ENCODE measurements at places on chromosomes 2 and 18. TPM values are rescaled to one million over a fixed set of nuclear protein-coding genes. Genes with fewer than 3 reads are reported as not detected.
A peak's percentile ranks its signal among the peaks of the same experiment; 100 is the strongest.

Gene PPP1R1C
- total RNA-seq, result 9.8 TPM

Gene CRACDL
- total RNA-seq, result 1.9 TPM

DNA sequence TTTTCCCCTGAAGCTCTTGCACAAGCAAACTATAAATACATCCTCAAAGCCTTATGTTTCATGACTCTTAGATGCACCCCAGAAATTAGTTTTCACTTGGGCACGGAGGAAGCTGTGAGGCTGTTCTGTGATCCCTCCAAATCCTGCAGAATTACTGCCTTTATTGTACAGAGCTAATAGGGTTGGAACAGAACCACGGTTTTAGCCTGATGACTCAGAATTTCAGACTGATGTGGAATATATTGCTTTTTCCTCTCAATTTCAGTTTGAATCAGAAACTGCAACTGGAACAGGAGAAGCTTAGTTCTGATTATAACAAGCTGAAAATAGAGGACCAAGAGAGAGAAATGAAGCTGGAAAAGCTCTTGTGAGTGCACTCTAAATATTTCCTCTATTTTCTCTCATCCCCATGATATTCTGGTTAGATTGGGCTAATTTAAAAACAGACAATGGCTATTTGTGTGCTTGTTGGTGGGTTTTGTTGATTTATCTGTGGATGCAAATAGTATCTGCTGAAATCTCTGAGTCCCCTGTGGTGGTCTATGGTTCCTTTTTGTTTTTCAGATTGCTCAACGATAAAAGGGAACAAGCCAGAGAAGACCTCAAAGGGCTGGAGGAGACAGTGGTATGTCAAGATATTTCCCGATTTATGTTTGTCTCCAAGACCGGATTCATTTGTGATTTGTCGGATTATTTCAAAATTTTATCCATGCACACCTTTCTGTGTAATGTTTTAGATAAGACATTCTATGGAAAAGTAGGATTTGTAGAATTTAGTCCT lies 38.2 kb upstream of the LYPD6B start:
- no peak for DNase-seq
- no peak overlapping the region for H3K27ac ChIP-seq
- no peaks in the 10 kb centered on the region for H3K27me3 ChIP-seq
- H3K36me3 ChIP-seq, result peaks cover 32% of the 10 kb centered on the region
- H3K4me1 ChIP-seq, result peaks cover 27% of the 10 kb centered on the region

DNA sequence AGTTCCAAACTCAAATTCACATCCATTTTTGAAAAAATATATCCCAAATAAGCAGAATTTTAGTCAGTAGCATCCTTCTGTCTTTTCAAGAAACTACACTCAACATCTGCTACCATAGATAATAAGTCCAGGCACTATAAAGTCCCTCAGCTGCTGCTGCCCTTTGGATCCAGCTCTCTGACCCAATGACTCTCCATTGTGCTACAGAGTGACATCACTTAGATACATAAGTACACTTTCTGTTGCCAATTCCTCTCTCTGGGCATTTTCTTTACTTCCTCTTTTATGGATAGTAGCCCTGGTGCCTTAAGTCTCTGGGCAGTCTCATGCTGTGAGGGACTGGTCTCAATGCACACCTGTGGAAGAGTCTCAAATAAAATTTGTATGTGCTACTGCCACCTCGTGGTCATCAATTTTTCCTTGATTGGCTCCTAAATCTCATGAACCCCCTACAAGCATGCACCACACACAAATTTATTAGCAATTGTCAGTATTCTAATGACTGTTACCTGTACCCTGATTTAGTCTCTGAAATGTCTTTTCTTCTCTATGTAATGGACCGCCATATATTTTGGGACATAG lies 219.2 kb downstream of the LRP1B start:
- no peaks in the 10 kb centered on the region for H3K4me1 ChIP-seq
- H3K27me3 ChIP-seq, result no peaks in the 10 kb centered on the region
- H3K4me3 ChIP-seq, result no peak overlapping the region
- no peak overlapping the region for H3K27ac ChIP-seq

DNA sequence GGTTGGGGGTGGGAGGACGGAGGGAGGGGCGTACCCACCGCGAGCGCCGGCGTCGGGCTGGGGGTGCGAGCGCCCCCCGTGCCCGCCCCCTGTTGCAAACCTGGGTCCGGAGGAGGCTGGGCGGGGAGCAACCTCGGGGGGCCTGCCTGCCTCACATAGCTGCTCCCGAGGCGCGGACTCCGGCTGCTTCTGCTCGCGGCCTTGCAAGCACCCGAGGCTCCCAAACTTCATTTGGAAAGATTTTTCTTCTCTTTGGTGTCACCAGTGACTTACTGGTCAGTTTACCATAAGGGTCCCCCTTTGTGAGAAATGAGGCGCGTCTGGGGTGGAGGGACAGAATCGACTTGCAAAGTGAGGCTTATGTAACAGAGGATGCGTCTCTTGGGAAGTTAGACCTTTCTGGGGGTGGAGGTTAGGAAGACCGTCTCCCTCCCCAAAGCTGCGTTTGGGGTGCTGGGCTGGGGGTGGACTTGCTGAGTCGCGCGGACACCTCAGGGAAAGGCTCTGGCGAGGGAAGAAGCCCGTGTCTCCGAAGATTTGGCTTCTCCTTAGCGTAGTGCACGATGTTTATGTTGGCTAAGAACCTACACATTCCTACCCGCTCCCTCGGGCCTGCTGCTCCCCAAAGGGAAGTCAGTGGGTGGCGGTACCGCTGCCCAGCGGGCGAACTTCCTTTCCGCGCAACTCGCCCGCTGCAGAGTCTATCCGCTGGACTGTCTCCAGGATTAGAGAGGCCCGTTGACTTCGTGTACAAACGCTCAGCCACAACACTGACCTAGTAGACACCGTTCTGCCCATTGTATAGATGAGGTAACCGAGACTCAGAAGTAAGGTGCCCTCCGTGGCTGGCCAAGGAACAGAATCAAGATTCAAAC lies 559 bp downstream of the TMEM37 start:
- peak overlapping the region; percentile 36 for H3K4me3 ChIP-seq
- peaks cover 22% of the 10 kb centered on the region for H3K4me1 ChIP-seq
- no peaks in the 10 kb centered on the region for H3K36me3 ChIP-seq
- H3K27me3 ChIP-seq, result peaks cover 26% of the 10 kb centered on the region
- DNase-seq, result no peak

GRCh38 chr18:48138660-48139430 lies 208.4 kb upstream of the SMAD2 start:
- H3K27me3 ChIP-seq, result peaks cover 18% of the 10 kb centered on the region
- no peaks in the 10 kb centered on the region for H3K36me3 ChIP-seq
- DNase-seq, result no peak
- H3K27ac ChIP-seq, result no peak overlapping the region

- no peak for DNase-seq
- peaks cover 17% of the 10 kb centered on the region for H3K36me3 ChIP-seq
- no peak overlapping the region for H3K27ac ChIP-seq
These were observed 21.2 kb upstream of the TET3 start for GRCh38 chr2:73963385-73964120.

DNA sequence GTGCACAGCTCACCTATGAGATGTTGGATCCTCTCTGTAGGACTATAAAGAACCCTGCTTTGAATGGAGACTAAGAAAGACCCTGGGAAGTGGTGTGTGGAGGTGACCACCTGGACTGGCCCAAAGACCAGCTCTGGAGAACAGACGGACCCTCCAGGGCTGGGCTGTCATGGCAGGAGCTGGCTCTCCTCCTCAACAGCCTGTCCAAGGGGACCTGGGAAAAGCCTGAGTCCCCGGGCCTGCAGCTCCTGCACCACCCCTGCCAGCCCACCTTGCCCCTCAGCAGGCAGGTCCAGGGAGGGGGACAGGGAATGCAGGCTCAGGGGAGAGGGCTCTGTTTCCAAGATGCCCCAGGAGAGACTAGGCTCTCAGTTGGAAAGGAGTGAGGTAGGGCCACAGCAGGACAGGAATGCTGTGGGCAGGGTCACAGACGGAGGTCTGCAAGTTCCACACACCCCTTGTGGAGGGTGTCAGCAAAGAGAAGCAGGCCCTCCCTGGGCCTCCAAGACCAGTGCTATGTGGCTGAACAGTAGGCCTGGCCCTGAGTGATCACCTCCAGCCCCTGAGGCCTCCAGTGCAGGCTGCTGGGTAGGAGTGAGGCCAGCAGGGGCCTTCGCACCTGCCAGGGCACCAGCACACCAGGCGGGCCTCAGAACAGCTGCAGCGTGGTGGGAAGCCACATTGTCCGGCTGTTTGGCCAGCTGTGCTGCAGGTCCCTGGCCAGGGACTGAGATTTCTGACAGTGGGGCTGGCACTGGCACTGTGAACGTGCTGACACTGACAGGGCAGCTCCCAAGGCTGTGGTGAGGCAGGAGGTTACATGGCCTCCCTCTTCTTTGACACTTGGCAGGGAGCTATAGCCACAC lies 86.4 kb upstream of the OTOS start:
- H3K27me3 ChIP-seq, result no peaks in the 10 kb centered on the region
- H3K36me3 ChIP-seq, result no peaks in the 10 kb centered on the region
- H3K4me3 ChIP-seq, result no peak overlapping the region
- no peak overlapping the region for H3K27ac ChIP-seq
- H3K4me1 ChIP-seq, result peaks cover 19% of the 10 kb centered on the region

DNA sequence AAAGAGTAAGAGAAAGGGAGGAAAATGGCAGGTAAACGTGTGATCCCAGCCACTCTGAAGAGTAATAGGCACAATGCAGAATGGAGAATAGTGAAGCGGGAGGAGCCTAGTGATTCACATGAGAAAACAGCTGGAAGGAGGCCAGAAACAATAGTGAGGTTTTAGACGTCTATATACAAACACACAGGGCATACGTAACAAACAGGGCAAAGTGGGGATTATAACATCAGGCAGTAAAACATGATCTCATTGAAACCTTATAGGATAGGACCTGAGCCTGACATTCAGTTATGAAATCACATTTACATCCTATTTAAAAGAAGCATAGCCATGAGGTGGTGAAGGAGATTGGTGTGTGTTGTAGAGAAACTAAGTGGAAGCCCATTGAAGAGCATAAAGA lies 33.0 kb upstream of the GATA6 start:
- no peak overlapping the region for H3K27ac ChIP-seq
- no peaks in the 10 kb centered on the region for H3K4me1 ChIP-seq
- H3K36me3 ChIP-seq, result no peaks in the 10 kb centered on the region
- H3K27me3 ChIP-seq, result no peaks in the 10 kb centered on the region
- no peak overlapping the region for H3K4me3 ChIP-seq
- no peak for DNase-seq

DNA sequence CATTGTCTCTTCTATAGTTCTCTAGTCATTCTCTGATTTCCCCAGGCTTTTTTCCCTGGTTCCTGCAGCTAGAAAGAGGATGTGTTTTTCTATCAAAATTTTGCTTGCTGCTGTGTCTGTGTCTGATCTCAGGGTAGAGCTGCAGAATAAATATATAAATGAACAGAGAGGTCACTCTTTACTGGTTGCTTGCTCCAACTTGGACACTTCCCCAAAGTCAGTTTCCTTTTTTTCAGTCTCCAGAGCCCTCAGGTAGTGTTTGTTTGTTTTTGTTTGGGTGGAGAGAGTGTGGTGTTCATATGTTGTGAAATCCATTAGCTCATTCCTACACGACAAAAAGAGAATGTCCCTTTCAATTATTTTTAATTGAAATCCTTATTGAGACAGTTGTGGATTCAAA lies 85.8 kb downstream of the CERS6 start:
- H3K27ac ChIP-seq, result no peak overlapping the region
- H3K4me1 ChIP-seq, result no peaks in the 10 kb centered on the region
- H3K27me3 ChIP-seq, result no peaks in the 10 kb centered on the region
- no peaks in the 10 kb centered on the region for H3K36me3 ChIP-seq
- no peak overlapping the region for H3K4me3 ChIP-seq

DNA sequence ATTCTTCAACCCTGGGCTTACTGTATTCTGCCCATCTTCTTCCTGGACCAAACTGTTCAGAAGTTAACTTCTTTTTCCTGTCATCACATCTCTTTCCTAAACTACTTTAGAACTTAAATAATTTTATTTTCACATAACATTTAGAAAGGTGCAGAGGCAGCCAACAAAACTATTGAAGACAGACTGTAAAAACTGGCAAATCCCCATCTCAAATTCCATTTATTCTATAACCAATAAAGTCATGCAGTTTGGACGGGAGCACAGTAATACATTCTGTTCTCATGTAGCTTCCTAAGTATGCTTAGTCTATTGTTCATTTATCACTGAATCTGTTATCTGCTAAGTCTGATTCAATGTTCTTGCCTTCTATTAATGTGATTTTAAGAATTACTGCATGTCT lies 99.1 kb downstream of the SMAD2 start:
- H3K4me3 ChIP-seq, result no peak overlapping the region
- no peaks in the 10 kb centered on the region for H3K4me1 ChIP-seq
- H3K27me3 ChIP-seq, result no peaks in the 10 kb centered on the region
- DNase-seq, result no peak
- no peak overlapping the region for H3K27ac ChIP-seq

DNA sequence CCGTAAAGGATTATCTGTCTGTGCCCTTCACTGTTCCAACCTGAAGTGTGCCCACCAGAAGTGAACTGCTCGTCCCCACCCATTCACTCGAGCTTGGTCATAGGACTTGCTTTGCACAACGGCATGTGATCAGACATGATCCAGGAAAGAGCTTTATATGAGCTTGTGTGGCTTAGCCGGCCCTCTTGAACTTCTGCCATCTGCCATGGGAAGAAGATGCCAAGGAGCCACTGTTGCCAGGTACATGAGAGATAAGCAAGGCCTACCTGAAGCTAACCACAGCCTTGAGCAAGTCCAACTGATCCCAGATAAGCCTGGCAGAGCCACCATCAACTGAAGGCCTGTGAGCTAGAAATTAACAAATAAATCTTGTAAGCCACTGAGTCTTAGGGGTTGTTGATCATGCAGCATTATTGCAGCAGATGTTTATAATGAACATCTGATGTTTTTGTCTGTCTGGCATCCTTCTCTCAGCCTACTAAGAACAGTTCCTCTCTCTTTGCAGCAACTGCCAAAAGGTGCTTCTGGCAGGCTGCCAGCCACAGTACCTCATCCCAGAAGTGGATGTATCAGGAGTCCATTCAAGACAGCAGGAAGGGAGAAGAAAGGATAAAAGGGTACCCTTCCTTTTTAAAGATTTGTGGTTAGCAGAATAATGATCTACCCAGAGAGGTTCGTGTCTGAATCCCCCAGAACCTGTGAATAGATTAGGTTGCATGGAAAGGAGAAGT lies 16.8 kb downstream of the DBI start:
- no peak for DNase-seq
- H3K4me3 ChIP-seq, result no peak overlapping the region
- peaks cover 17% of the 10 kb centered on the region for H3K4me1 ChIP-seq
- H3K27ac ChIP-seq, result no peak overlapping the region
- no peaks in the 10 kb centered on the region for H3K36me3 ChIP-seq

GRCh38 chr2:238027591-238028415 lies 33.0 kb upstream of the SCLY start:
- H3K4me1 ChIP-seq, result no peaks in the 10 kb centered on the region
- H3K36me3 ChIP-seq, result peaks cover 32% of the 10 kb centered on the region
- no peaks in the 10 kb centered on the region for H3K27me3 ChIP-seq
- no peak overlapping the region for H3K4me3 ChIP-seq
- H3K27ac ChIP-seq, result no peak overlapping the region

Data from spinal cord (tissue), 10 donors.